ENCODE measurements at places on chromosomes 7 and 10.

DNA sequence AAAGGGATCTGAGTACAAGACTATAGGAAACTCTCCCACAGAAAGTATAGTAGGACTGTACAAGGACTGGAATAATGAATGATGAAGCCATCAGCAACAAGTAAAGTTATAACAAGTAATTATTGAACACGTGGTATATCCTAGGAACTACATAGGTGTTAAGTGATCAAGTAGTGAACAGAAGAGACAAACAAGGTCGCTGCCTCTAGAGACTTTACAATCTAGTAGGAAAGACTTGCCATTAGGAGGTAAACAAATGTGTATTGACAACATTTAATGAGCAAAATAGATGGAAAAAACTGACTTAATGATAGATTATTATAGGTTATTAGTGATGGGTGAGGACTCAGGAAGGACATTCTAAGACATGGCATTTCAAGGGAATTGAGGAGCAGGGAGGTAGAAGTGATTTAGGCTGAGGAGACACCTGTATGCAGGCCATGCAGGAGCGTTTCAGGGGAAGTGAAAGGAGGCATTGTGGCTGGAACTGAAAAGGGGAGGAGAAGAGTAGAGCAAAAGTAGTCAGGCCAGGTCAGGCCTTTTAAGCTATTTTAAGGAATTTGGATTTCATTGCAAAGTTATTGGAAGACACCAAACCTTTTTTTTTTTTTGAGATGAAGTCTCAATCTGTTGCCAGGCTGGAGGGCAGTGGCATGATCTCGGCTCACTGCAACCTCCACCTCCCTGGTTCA lies 8.5 kb upstream of the GLCCI1 start:
- no peak for DNase-seq

GRCh38 chr7:24075426-24075810 lies 208.6 kb upstream of the NPY start:
- no peak for DNase-seq

- DNase-seq = no peak
Observed at GRCh38 chr7:81333536-81333935, 414.7 kb upstream of the SEMA3C start.

GRCh38 chr7:36792421-36792820 lies 68.1 kb upstream of the AOAH start:
- DNase-seq = no peak

GRCh38 chr7:139502226-139502625 lies 18.8 kb upstream of the KLRG2 start:
- DNase-seq = no peak

DNA sequence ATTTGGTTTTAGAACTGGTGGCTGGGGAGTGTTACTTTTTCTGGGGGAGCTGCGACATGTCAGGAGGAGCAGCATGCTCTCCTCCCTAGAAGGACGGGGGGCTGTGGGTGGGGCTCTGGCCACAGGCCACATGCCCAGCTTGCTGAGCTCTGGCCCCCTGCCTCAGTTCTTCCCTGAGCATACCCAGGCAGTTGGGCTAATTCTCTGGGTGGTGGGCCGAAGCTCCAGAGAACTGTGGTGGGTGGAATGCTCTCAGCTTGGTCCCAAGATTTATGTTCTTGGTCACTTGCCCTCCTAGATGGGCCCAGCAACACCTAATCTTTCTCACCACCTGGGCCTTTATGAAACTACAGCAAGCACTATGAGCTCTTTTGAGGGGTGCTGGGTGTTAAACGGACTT lies 5.1 kb upstream of the ZNF775 start:
- no peak for DNase-seq

- DNase-seq = no peak
Observed at GRCh38 chr7:38396852-38397251, 123.4 kb upstream of the TARP start.

- no peak for DNase-seq
Observed at GRCh38 chr10:7541137-7542087, 125.4 kb downstream of the ITIH5 start.

- DNase-seq = no peak
Observed at GRCh38 chr10:2887391-2888070, 179.8 kb upstream of the PFKP start.

- DNase-seq = no peak
Observed at GRCh38 chr7:87263537-87263936, 44.0 kb upstream of the TMEM243 start.

GRCh38 chr7:38671911-38672905 lies 41.0 kb upstream of the AMPH start:
- no peak for DNase-seq

DNA sequence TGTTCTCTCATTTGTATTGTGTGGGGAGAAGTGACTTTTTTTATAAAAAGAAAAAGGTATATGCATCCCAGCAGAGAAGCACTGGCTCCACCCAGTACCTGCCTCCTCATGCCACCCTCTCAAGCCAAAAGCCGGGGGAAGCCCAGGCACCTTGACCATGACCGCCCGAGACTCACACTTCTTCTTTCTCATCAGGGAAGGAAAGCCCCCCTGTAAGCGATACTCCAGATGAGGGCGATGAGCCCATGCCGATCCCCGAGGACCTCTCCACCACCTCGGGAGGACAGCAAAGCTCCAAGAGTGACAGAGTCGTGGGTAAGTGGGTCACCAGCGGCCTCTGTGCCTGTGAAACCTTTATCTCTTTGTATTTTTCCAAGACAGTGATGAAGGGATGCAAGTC lies 22.9 kb downstream of the IKZF1 start:
- no peak for DNase-seq

GRCh38 chr7:66639773-66640172 lies 11.1 kb downstream of the KCTD7 start:
- no peak for DNase-seq

- DNase-seq = no peak
Observed at GRCh38 chr7:70756789-70757188, 375.2 kb upstream of the GALNT17 start.

GRCh38 chr10:91803386-91804125 lies 5.3 kb downstream of the TNKS2 start:
- DNase-seq = no peak

- peak; percentile 32 for DNase-seq
Observed at GRCh38 chr7:76358011-76358480, 745 bp downstream of the YWHAG start.

GRCh38 chr7:128120976-128121490 lies 89.8 kb upstream of the LRRC4 start:
- DNase-seq = no peak

GRCh38 chr7:143008007-143008901 lies 18.7 kb downstream of the OR9A2 start:
- peak; percentile 43 for DNase-seq

- DNase-seq = no peak
Observed at GRCh38 chr7:36272567-36273269, 116.9 kb upstream of the ANLN start.

DNA sequence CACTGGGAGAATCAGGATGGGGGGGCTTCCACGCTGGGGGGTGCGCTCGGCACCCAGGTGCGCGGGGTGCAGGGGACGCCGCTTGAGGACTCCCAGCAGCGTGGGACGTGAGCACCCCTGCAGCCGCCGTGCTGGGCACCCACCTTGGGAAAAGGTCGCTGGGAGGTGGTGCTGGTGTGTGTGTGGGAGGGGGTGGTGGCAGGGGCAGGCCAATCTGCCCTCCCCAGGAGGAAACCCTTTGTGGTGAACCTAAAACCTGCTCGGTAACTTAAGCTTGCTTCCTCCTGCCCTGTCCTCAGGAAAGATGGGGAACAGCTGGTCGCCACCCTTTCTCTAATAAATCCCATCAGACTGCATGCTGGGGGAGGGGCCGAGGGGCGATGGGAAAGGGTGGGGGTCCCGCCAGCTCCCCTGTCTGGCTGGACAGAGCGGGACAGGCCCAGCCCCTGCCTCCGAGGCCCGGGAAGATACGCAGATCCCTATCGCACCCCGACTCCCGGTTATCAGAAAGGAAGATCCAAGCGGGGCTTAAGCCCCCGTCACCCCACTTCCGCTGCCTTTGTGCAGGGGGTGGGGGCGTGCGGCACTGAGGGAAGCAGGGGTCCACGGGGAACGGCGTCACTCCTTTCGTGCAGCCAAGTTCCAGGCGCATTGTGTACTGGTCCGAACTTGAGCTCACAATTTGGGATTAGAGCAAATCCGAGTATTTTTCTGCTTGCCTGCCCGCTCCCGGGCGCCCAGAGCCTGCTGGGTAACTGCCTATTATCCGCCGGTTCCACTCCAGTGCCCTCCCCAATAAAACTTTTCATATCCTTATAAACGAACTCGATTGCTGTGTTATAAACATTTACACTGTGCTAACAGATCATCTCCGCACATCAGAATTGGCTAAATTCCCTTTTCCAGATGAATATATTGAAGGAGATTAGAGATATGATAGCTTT lies 64.6 kb downstream of the UNCX start:
- no peak for DNase-seq

DNA sequence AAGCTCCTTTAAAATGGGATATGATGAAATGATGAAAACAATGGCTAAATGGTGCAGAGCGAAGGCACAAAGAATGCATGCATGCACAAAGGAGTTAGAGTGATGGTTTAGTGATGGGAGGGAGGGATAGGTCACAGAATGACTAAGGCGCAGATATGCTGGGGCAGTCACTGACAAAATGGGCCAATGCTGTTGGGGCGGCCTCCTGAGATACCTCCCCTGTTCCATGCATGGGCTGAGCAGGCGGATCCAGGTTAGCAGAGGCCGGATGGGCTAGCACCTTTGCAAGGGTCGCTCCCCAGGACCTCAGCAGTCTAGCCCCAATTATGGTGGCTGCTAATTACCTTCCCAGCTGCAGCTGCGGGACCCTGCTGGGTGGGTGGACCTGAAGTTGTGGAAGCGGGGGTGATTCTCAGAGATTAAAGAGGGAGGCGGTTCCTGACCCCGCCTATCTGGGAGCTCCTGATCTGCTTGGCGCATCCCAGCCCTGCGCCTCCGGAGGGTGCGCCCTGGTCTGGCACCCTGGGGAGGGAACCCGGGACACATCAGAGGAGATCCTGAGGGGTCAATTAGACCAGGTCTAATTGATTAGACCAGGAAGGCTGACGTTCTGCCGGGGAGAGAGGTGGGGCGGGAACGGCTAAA lies 175.0 kb downstream of the CYP26A1 start:
- DNase-seq = no peak

DNA sequence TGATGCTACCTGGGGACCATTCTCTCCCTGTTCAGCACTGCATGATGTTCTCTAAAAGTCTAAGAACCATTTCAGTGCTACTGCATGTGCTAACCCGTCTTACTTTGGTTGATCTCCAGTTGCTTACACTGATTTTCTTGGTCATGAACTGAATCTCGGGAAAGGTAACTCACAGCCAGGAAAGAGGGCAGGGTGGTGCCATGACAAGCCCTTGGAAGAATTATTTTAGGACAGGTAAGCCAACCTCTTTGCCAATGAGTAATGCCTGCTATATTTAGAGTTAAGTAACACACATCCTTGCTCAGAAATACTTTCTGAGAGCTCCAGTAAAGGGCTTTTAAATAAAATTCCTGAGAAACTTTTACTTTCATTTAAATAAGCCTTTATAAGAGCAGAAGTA lies 126.7 kb downstream of the ARL4A start:
- DNase-seq = no peak

- no peak for DNase-seq
Observed at GRCh38 chr7:149569025-149569725, 71.6 kb upstream of the ZNF746 start.

GRCh38 chr10:24174014-24174413 lies 34.9 kb upstream of the KIAA1217 start:
- peak; percentile 11 for DNase-seq

DNA sequence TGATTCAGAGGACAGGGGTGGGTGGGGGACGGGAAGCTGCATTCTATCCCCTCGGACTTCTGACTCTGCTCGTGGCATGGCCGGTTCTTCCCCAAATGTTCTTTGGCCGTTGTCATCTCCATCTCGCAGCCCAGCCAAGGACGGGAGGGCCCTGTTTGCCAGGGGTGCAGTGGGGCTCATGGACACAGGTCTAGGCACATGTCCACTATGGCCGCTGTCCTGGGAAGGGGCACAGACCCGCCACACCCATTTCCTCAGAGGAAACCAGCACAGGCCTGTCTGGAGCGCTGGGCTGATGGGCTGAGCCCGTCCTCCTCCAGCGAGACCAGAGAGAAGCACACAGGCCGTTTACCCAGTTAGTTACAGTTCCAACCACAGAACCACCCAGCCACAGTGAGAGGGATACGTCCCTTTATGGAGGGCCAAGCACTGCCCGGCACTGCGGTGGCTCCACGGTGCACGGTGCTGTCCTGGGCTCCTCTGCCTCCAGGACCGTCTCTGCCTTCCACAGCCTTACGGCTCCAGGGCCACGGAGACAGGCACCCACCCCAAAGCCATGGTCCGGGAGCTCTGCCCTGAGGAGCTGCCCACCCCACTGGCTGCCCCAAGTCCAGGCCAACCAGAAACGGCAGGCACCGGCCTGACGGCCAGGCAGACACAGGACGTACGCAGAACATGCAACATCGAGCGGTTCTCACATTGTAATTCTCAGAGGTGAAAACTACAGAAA lies 20.2 kb downstream of the DPYSL4 start:
- DNase-seq = no peak

- no peak for DNase-seq
Observed at GRCh38 chr7:155227788-155228458, 69.8 kb upstream of the INSIG1 start.

GRCh38 chr10:33734393-33735155 lies 400.1 kb upstream of the NRP1 start:
- no peak for DNase-seq

DNA sequence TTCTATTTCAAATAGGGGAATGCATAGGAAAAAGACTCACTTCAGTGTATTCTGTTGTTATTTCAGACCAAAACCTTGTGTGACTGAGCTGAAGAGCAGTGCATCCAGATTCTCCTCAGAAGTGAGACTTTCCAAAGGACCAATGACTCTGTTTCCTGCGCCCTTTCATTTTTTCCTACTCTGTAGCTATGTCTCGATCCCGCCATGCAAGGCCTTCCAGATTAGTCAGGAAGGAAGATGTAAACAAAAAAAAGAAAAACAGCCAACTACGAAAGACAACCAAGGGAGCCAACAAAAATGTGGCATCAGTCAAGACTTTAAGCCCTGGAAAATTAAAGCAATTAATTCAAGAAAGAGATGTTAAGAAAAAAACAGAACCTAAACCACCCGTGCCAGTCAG lies 12.0 kb downstream of the TET1 start:
- no peak for DNase-seq

- no peak for DNase-seq
Observed at GRCh38 chr7:45149606-45150005, 8.0 kb upstream of the RAMP3 start.

DNA sequence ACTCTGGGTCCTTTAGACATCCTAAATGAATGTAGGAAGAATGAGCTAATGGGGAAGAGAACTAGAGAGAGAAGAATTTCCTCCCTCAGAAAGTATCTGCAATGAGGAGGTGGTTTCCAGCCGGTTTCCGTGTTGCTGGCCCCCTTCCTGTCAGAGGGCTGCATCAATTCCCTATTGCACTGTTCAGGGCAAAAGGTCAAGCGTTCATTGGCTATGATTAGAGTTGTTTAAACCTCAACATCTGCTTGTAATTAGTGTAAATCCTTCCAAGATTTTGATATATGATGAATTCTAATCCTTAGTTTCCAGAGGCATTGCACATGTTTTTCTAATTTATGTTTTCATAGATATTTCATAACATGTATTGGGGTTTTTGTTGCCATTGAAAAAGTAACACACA lies 107.3 kb upstream of the SGCE start:
- DNase-seq = no peak

GRCh38 chr7:80232979-80233724 lies 98.5 kb downstream of the GNAI1 start:
- peak; percentile 80 for DNase-seq

GRCh38 chr10:86262688-86263181 lies 103.9 kb downstream of the GRID1 start:
- peak; percentile 9 for DNase-seq

- DNase-seq = no peak
Observed at GRCh38 chr10:89302625-89303024, 779 bp downstream of the IFIT2 start.

All from foreskin melanocyte (primary cell).